ENCODE measurements at places on chromosomes 6 and 20. TPM values are rescaled to one million over a fixed set of nuclear protein-coding genes. Genes with fewer than 3 reads are reported as not detected.

Gene GSTA3
- polyA plus RNA-seq, result not detected

Gene ESR1
- 0.20 TPM for polyA plus RNA-seq

Gene BTN1A1
- polyA plus RNA-seq, result 0.36 TPM

Gene SASH1
- polyA plus RNA-seq, result 11.3 TPM

Gene ADGB
- polyA plus RNA-seq, result not detected

Gene HTR1E
- polyA plus RNA-seq, result 1.1 TPM

Gene SLC32A1
- 0.95 TPM for polyA plus RNA-seq

Gene MYBL2
- polyA plus RNA-seq, result 148 TPM

Gene NR2E1
- polyA plus RNA-seq, result 3.0 TPM

Gene CST4
- not detected for polyA plus RNA-seq

Gene SOX18
- 7.2 TPM for polyA plus RNA-seq

Gene SPATS1
- polyA plus RNA-seq, result not detected

Gene HLA-A
- polyA plus RNA-seq, result 522 TPM

Gene GMPR
- polyA plus RNA-seq, result 28.9 TPM

Gene POM121L2
- polyA plus RNA-seq, result not detected

Gene PRICKLE4
- polyA plus RNA-seq, result not detected

Gene SMPD2
- polyA plus RNA-seq, result 20.0 TPM

Gene NKX2-2
- 6.9 TPM for polyA plus RNA-seq

Gene TMEM74B
- polyA plus RNA-seq, result 4.0 TPM

Gene ZBTB46
- 16.4 TPM for polyA plus RNA-seq

Gene TINAG
- polyA plus RNA-seq, result not detected

Gene CTCFL
- not detected for polyA plus RNA-seq

Gene SOX4
- polyA plus RNA-seq, result 231 TPM

Gene ZNF311
- not detected for polyA plus RNA-seq

Gene HSPA12B
- polyA plus RNA-seq, result 2.7 TPM

Gene DAAM2
- polyA plus RNA-seq, result 63.4 TPM

Gene TUBB2B
- 1,989 TPM for polyA plus RNA-seq

Gene CST5
- polyA plus RNA-seq, result not detected

Gene RAET1L
- polyA plus RNA-seq, result not detected

Gene FAM184A
- 8.5 TPM for polyA plus RNA-seq

Gene SNTA1
- 89.1 TPM for polyA plus RNA-seq

Gene SLC4A11
- polyA plus RNA-seq, result 9.7 TPM

Gene WFDC12
- not detected for polyA plus RNA-seq
